ENCODE measurements at places on chromosomes 2 and 18. TPM values are rescaled to one million over a fixed set of nuclear protein-coding genes. Genes with fewer than 3 reads are reported as not detected.

- no peak for DNase-seq
Observed at GRCh38 chr2:113251118-113251517, 27.6 kb downstream of the PAX8 start.

GRCh38 chr18:63844254-63844653 lies 43.3 kb upstream of the SERPINB2 start:
- no peak for DNase-seq

DNA sequence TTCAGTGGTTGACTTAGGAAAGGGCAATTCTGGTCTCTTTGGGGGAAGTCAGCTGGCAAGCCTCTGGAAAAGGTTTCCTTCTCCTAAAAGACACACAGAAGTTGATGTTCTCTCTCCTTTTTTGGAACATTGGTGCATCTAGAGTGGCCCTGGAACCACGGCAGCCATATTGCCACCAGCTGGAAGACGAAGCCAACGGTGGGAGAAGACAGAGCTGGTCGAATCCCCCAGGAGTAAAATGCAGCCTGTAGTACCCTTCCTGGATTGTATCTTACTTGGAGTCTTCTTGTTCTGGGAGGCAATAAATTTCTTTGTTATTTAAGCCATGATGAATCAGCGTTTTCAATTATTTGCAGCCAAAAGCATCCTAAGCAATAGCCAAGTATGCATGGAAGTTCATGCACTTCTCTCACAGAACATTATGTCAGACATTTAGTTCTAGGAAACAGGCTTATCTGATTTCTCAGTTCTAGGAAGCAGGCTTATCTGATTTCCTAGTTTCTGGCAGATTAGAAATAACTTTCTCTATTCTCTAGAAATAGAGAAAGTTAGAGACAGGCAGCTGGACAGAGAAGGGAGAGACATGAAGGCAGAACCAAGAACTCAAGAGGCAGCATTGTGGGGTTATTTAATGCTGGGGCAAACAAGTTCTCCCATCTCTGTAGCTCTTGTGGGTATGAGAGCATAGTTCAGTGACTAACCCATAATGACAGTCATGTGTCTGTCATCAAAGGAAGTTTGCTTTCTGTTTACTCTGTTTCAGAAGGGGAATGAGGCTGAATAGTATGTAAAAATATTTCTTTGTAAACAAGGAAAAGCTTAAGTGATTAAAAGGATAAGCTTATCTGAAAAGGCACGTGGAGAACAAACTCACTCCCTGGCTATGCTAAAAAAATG lies 40.5 kb upstream of the NABP1 start:
- no peak for DNase-seq

NR4A2 gene
- total RNA-seq, result 4.1 TPM

Data from right cardiac atrium (tissue), 5 donors.